ENCODE measurements at places on chromosomes 3 and 15. TPM values are rescaled to one million over a fixed set of nuclear protein-coding genes. Genes with fewer than 3 reads are reported as not detected.

DNA sequence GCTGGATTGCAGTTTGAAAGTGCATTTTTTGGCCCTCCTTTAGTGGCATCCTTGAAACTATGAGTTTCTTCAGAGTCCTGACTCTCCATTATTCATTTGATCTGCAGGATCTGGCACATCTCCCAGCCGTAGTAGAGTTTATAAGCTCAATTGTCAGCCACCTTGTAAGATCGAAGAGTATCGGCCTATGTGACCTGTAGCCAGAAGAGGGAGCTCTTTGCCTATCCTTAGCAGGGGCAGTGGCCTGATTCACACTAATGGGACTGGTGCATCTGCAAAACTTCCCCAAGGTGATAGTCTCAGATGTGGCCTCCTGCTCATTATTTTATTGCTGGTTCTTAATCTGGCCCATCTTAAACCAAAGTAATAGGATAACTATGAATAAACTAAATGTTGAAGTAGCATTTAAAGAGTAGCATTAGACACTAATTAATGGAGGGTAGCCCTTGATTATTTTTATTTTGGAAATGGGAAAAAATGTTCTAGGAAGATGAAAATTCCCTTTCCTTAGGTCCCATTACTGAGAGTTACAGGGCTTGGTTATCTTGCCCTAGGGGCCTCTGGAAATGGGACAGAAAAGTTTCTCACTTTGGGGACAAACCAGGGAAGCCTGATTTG, 21.2 kb downstream of the GCSAM start:
- H3K4me1 ChIP-seq: no peaks in the 10 kb centered on the region
- H3K27me3 ChIP-seq: no peaks in the 10 kb centered on the region
- H3K4me3 ChIP-seq: no peak overlapping the region
- peaks cover 3% of the 10 kb centered on the region for H3K36me3 ChIP-seq
- DNase-seq: peak; percentile 81

GRCh38 chr3:133248389-133248788, 151.5 kb upstream of the BFSP2 start:
- H3K36me3 ChIP-seq: no peaks in the 10 kb centered on the region
- no peak overlapping the region for H3K27ac ChIP-seq
- no peaks in the 10 kb centered on the region for H3K27me3 ChIP-seq
- DNase-seq: no peak
- H3K4me1 ChIP-seq: no peaks in the 10 kb centered on the region

DNA sequence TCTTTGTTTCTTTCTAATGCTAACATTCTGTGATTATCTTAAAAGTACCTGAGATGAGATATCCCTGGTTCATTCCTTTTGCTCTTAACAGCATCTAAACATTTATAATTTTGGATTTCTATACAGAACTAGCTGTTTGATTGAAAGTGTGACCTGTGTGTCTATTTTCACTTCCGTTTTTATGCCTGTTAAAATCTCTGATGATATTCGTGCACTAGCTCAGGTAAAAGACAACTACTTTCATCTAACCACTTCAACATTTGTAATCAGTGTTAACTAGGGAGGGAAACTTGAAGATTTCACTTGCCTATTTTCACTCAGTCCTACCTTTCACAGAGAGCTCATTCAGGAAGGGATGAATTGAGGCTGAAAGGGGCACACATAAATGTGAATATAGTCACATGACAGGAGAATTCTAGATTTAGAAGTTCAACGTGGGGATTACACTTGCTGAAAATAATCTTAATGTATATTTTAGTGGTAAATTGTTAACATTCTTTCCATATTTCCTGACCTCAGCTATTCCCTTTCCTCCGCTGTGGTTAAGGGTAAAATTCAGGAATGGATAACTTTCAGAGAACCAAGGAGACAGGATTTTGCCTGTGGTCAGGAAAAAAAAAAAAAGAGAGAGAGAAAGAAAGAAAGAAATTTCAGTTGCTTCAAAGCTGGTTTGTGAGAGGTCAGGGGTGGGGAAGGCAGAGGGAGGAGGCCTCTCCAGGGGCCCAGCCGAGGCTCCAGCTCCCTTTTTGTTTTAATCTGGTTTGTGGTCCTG, 159.8 kb upstream of the TSC22D2 start:
- peak; percentile 66 for DNase-seq
- H3K27ac ChIP-seq: peak overlapping the region; percentile 31
- no peaks in the 10 kb centered on the region for H3K27me3 ChIP-seq
- H3K4me1 ChIP-seq: peaks cover 47% of the 10 kb centered on the region
- H3K4me3 ChIP-seq: peak overlapping the region; percentile 5

DNA sequence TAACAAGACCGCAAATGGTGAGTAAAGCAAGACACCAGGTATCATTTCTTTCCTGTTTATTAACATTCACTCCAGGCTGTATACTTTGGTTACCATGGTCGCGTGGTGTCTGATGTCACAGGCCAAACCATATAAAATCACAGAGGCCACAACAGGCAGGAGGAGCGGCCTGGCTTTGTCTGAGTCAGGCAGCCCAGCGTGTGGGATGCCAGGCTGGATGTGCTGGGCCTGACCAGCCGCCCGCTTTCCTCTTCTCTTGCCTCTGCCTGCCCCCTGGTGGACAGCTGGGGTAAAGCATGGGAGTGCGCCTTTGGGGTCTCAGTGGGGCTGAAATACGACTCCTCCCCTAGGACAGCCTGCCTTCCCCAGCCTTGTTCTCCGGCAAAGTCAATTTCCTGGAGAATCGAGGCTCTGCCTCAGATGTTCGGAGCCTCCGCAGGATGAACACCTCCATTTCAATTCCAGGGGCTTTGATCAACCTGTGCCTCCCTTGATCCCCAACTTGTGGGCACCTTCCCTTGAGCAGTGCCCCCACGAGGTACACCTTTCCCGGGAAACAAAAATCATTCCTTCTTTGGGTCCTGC, 78.2 kb downstream of the CCNL1 start:
- H3K27ac ChIP-seq: peak overlapping the region; percentile 85
- H3K27me3 ChIP-seq: no peaks in the 10 kb centered on the region
- peaks cover 49% of the 10 kb centered on the region for H3K4me1 ChIP-seq
- peak; percentile 95 for DNase-seq
- H3K36me3 ChIP-seq: no peaks in the 10 kb centered on the region

- H3K4me1 ChIP-seq: peaks cover 43% of the 10 kb centered on the region
- no peaks in the 10 kb centered on the region for H3K36me3 ChIP-seq
- no peak overlapping the region for H3K4me3 ChIP-seq
Observed at GRCh38 chr3:8576436-8576835, 68.2 kb downstream of the SSUH2 start.

GRCh38 chr15:96882121-96882772, 551.7 kb downstream of the NR2F2 start:
- H3K27me3 ChIP-seq: no peaks in the 10 kb centered on the region
- H3K36me3 ChIP-seq: no peaks in the 10 kb centered on the region
- no peak overlapping the region for H3K4me3 ChIP-seq
- DNase-seq: no peak

GRCh38 chr15:65638681-65639089, 16.9 kb downstream of the SLC24A1 start:
- no peaks in the 10 kb centered on the region for H3K36me3 ChIP-seq
- peak overlapping the region; percentile 33 for H3K4me3 ChIP-seq
- no peak overlapping the region for H3K27ac ChIP-seq
- H3K27me3 ChIP-seq: no peaks in the 10 kb centered on the region
- DNase-seq: peak; percentile 90
- no peaks in the 10 kb centered on the region for H3K4me1 ChIP-seq

DNA sequence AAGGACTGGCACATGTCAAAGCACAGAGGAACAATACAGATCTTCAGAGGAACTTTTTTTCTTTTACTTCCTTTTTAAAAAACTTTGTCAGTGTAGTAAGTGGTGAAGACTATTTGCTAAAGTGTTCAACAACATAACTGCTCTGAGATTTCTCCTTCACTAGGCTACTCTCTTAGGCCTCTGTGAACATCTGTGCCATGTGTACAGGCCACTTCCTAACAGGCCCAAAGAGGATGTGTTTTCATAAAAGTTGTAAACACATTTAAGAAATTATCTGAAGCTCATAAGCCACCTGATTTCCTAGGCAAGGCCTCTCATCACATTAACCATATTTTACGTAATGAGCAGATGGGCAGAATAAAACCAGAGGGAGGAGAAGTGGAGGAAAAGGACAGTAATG, 235.4 kb downstream of the FHIT start:
- DNase-seq: no peak
- H3K4me1 ChIP-seq: no peaks in the 10 kb centered on the region
- no peak overlapping the region for H3K27ac ChIP-seq
- no peaks in the 10 kb centered on the region for H3K36me3 ChIP-seq
- no peak overlapping the region for H3K4me3 ChIP-seq

- H3K27ac ChIP-seq: no peak overlapping the region
- no peaks in the 10 kb centered on the region for H3K4me1 ChIP-seq
- no peaks in the 10 kb centered on the region for H3K36me3 ChIP-seq
- DNase-seq: peak; percentile 58
- H3K27me3 ChIP-seq: peaks cover 7% of the 10 kb centered on the region
Observed at GRCh38 chr3:24270204-24270691, 224.4 kb downstream of the THRB start.

DNA sequence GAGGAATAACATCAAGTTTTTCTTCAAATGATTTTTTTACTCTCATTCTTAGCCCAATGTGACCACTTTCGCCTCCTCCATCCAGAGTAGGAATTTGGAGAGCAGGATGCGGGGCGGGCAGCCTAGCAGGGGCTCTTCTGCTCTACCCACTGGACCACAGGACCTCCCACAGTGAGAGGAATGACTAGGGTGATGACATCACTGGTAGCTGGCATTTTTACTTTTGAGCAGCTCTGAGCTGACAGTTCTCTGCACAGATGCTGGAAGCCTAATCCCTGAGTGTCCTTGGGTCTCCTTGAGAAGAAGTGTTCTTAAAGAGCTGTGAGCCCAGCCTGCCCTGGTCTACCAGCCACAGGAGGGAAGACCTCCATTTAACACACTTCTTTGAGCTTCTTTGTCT, 1.4 kb upstream of the HCN4 start:
- H3K36me3 ChIP-seq: no peaks in the 10 kb centered on the region
- H3K4me1 ChIP-seq: no peaks in the 10 kb centered on the region
- H3K27ac ChIP-seq: no peak overlapping the region
- peaks cover 78% of the 10 kb centered on the region for H3K27me3 ChIP-seq

- H3K27ac ChIP-seq: peak overlapping the region; percentile 73
- peaks cover 44% of the 10 kb centered on the region for H3K36me3 ChIP-seq
- peaks cover 14% of the 10 kb centered on the region for H3K4me1 ChIP-seq
- no peak overlapping the region for H3K4me3 ChIP-seq
- no peaks in the 10 kb centered on the region for H3K27me3 ChIP-seq
- no peak for DNase-seq
Observed at GRCh38 chr15:80568876-80569605, 126.1 kb upstream of the ABHD17C start.

GRCh38 chr3:100647657-100648056, 38.3 kb downstream of the ADGRG7 start:
- peaks cover 14% of the 10 kb centered on the region for H3K4me1 ChIP-seq
- DNase-seq: no peak
- peaks cover 20% of the 10 kb centered on the region for H3K27me3 ChIP-seq
- no peak overlapping the region for H3K27ac ChIP-seq

GRCh38 chr15:42919799-42920518, 619 bp downstream of the TTBK2 start:
- peaks cover 15% of the 10 kb centered on the region for H3K4me1 ChIP-seq
- no peaks in the 10 kb centered on the region for H3K36me3 ChIP-seq
- H3K27ac ChIP-seq: peak overlapping the region; percentile 13
- H3K4me3 ChIP-seq: peak overlapping the region; percentile 83

GRCh38 chr15:29849218-29849617, 26.9 kb upstream of the TJP1 start:
- peaks cover 6% of the 10 kb centered on the region for H3K4me1 ChIP-seq
- peak; percentile 55 for DNase-seq
- H3K4me3 ChIP-seq: no peak overlapping the region
- no peak overlapping the region for H3K27ac ChIP-seq
- H3K27me3 ChIP-seq: no peaks in the 10 kb centered on the region
- H3K36me3 ChIP-seq: no peaks in the 10 kb centered on the region

- H3K4me3 ChIP-seq: no peak overlapping the region
- H3K4me1 ChIP-seq: peaks cover 55% of the 10 kb centered on the region
Observed at GRCh38 chr15:70495991-70496599, 267.3 kb downstream of the UACA start.

DNA sequence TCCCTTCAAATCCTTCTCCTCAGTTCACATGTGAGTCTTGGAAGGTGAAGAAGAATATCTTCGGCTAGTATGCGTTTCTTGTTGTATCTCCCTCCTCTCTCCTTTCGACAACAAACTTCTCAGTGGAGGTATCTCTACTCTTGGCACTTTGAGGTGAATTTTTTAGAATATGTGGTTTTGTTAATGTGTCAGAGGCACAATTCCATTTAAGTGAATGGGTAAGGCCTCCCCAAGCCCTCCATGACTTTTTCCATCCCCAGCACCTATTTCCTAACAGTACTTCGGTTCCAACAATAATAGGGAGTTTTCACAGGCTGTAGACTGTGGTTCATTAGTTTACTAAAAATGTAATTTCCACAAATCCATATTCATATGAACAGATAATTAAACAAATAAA, 74.2 kb downstream of the TM4SF4 start:
- H3K36me3 ChIP-seq: peaks cover 25% of the 10 kb centered on the region
- no peaks in the 10 kb centered on the region for H3K27me3 ChIP-seq
- H3K27ac ChIP-seq: peak overlapping the region; percentile 92

- H3K27ac ChIP-seq: no peak overlapping the region
- no peak overlapping the region for H3K4me3 ChIP-seq
- no peak for DNase-seq
- peaks cover 78% of the 10 kb centered on the region for H3K27me3 ChIP-seq
- no peaks in the 10 kb centered on the region for H3K36me3 ChIP-seq
- H3K4me1 ChIP-seq: peaks cover 3% of the 10 kb centered on the region
Observed at GRCh38 chr3:124296406-124296805, 304.5 kb upstream of the ROPN1 start.

- H3K27me3 ChIP-seq: no peaks in the 10 kb centered on the region
- no peak overlapping the region for H3K27ac ChIP-seq
- peaks cover 13% of the 10 kb centered on the region for H3K4me1 ChIP-seq
- DNase-seq: no peak
- no peaks in the 10 kb centered on the region for H3K36me3 ChIP-seq
- no peak overlapping the region for H3K4me3 ChIP-seq
Observed at GRCh38 chr3:57961828-57962447, 46.3 kb upstream of the FLNB start.

- H3K4me3 ChIP-seq: no peak overlapping the region
- H3K36me3 ChIP-seq: peaks cover 23% of the 10 kb centered on the region
- no peak for DNase-seq
- H3K27me3 ChIP-seq: no peaks in the 10 kb centered on the region
Observed at GRCh38 chr3:100810671-100811070, 101.4 kb downstream of the TFG start.

DNA sequence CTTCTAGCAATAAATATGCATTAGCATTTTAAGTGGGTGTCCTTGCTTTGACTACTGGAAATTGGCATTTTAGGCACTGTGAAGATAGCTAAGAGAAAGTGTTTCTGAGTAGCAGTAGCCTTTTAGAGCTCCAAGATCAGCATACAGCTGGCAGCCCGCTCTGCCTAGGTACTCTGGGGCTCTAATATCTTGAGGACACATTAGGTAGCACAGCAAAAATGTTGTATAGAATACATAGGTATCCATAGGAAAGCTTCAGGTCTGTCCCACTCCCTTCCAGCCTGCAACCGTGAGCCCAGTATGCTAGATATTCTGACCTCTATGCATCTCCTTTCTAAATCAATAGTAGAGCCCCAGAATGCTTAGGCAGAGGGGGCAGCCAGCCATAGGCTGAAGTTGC, 670.5 kb downstream of the NLGN1 start:
- no peak overlapping the region for H3K4me3 ChIP-seq
- no peak for DNase-seq
- H3K4me1 ChIP-seq: no peaks in the 10 kb centered on the region
- no peak overlapping the region for H3K27ac ChIP-seq
- no peaks in the 10 kb centered on the region for H3K36me3 ChIP-seq

The MAP6D1 gene
- total RNA-seq: 0.59 TPM

The SCAANT1 gene
- not detected for total RNA-seq

The CPEB1 gene
- 29.2 TPM for total RNA-seq

The FOXL2NB gene
- total RNA-seq: not detected

The SAMMSON gene
- not detected for total RNA-seq

The AADACL2 gene
- not detected for total RNA-seq

The SLC12A8 gene
- 33.0 TPM for total RNA-seq

The PTX3 gene
- 537 TPM for total RNA-seq

The ARHGEF26 gene
- total RNA-seq: 3.6 TPM

The SEMA3G gene
- under 0.01 TPM for total RNA-seq

The CHRM5 gene
- total RNA-seq: under 0.01 TPM

The GOLGA6D gene
- not detected for total RNA-seq
